ENCODE measurements at places on chromosomes 3 and 15.

DNA sequence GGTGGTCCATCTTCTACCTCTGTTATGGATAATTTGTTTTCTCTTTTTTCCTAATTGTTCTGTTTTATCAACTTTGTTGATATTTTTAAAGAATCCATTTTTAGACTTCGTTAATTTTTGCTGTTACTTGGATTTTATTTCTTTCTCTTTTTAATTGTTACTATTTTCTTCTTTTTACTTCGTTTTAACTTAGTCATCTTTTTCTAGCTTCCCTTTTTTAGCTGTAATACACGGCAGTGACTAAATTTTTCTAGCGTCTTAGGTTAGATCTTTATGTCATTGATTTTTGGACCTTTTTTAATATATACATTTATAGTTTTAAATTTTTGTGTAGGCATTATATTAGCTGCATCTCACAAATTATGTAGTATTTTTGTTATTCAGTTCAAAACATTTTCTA is 33.1 kb downstream of the ARIH2 start:
- DNase-seq, result no peak

GRCh38 chr3:158671821-158672214 is 630 bp downstream of the LXN start:
- no peak for DNase-seq

- DNase-seq, result peak; percentile 67
Observed at GRCh38 chr3:14203521-14204079, 25.0 kb downstream of the LSM3 start.

GRCh38 chr15:76433798-76434400 is 97.3 kb downstream of the ISL2 start:
- no peak for DNase-seq
